Inflammatory macrophage treated with lipopolysaccharide for 1 hour (primary cell): ENCODE measurements at places on chromosomes 2 and 18.

- DNase-seq, result no peak
Observed at GRCh38 chr2:119062652-119063051, 95.9 kb downstream of the C1QL2 start.

GRCh38 chr2:102385522-102385921 is 29.9 kb downstream of the IL18R1 start:
- no peak for DNase-seq

GRCh38 chr2:71749671-71750101 is 296.3 kb downstream of the DYSF start:
- DNase-seq, result no peak

- DNase-seq, result peak; percentile 51
Observed at GRCh38 chr2:27212626-27213471, 781 bp upstream of the SLC5A6 start.

GRCh38 chr18:38367473-38367872 is 801.9 kb upstream of the CELF4 start:
- no peak for DNase-seq

DNA sequence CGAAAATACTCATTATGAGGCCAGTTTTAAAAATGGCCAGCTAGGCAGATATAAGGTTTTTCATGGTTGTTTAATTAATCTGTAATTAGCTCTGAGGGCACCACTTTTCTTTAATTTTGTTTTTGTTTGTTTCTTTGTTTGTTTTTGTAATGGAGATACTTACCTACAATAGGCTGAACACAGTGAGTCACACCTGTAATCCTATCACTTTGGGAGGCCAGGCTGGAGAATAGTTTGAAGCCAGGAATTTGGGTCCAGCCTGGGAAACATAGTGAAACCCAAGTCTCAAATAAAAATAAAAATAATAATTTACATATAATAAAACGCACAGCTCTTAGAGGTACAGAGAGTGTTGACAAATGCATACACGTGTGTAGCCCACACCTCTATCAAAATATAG is 56.8 kb upstream of the MSH2 start:
- DNase-seq, result no peak

DNA sequence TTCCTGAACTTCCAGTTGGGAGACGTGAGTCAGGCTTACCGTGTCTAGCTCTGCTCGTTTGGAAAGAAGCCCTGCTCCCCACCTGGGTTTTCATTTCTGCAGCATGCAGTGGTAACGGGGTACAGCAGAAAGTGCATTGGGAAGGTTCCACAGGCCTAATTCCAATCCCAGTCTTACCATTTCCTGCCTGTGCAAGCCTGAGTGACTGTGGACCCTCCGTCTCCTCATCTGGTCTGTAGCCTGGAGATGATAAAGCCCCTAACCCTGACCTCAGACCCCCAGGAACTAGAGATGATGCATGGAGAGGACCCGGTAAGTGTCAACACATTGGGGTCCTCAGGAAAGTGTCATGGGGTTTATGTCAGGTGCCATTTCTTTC is 5.8 kb upstream of the PSD4 start:
- no peak for DNase-seq

GRCh38 chr18:58512648-58513588 is 116.0 kb downstream of the ALPK2 start:
- no peak for DNase-seq

GRCh38 chr2:99827296-99827999 is 314.9 kb downstream of the AFF3 start:
- DNase-seq, result peak; percentile 51

- DNase-seq, result no peak
Observed at GRCh38 chr2:23145460-23145859, 239.5 kb upstream of the KLHL29 start.

GRCh38 chr2:190340369-190340768 is 3.0 kb upstream of the INPP1 start:
- DNase-seq, result no peak

GRCh38 chr2:39140322-39140847 is 19.5 kb upstream of the SOS1 start:
- peak; percentile 62 for DNase-seq

GRCh38 chr2:62441421-62441820 is 64.6 kb downstream of the TMEM17 start:
- no peak for DNase-seq

DNA sequence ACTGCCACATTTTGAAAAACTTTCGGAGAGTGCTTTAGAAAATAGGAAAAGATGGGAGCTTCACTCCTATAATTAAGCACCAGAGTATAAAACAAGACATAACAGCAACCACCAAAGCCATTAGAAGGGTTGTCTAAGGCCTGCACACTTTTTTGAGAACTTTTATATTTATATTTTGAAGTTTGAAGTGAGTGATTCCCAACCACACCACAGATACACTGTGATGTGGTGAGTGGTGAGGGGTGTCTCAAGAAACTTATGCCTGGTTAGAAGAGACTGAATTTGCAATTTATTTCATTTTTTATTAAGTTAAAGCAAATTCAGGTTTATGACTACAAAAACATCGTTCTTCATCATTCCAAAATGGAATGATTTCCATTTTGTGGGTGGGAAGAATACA is 161.9 kb downstream of the DNAH6 start:
- no peak for DNase-seq

GRCh38 chr18:40866013-40866645 is 1088.9 kb upstream of the PIK3C3 start:
- no peak for DNase-seq

DNA sequence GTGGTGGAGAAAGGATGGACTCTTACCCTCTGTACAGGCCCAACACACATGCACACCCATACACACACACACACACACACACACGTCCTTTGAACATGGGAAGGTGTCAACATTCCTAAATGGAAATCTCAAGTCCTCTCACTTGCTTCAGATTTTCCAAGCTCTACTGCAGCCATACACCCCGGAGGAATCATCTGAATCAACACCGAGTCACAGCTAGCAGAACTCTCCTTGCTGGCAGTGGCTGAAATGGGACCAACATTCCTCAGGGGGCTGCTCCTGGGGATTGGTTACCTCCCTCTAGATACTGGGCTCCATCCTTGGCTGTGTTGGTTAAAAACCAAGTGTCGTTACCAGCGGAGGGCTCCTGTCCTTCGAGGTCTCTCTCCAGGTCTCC is 112.7 kb downstream of the BCL11A start:
- DNase-seq, result no peak

DNA sequence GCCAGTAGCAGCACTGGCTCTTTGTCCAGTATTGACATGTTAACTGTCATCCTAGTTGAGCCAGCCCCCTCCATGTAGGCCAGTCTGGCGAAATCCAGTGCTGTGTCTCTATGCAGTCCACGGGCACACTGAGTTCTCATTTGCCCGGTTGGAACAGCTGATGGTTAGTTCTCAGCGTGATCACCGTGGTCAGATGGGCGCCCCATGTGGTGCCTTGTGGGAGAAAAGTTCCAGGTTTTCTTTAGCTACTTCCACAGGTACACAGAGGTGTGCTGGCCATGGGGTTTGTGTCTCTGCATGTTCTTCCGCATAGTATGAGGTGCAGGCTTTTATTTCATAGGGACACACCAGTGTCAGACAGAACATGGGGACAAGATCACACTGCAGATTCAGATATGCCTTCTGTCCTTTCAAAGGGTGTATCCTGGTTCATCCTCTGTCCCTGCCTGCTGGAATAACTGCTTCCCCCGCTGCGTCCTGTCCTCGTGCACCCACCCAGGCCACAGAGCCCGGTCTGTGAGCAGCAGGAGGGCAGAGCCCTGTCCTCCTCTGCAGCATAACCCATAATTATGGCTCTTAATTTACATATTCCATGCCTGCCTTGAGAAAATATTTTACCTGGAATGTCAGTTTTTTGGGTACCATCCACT is 334.1 kb downstream of the GBX2 start:
- no peak for DNase-seq

DNA sequence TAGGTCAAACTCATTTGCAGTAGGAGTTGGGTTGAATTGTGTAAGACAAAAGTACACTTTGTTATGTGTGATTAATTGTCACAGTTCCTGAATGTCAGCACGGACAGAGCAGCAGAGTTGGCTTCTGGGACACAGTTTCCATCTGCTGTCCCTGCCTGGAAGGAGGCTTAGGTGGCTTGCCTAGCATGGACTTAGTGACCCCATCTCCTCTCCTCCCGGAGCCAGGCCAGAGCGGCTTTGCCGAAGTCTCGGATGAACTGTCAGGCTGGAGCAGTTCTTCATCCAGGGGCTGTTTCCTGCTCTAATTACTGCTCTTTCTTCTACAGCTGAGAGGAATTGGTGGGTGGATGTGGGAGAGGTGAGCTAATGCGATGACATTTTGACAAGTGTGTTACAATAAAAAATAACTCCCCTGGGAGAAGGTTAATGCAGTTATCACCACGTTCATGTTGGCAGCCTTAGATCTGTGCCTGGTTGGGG is 102.0 kb downstream of the SH3RF3 start:
- peak; percentile 60 for DNase-seq

DNA sequence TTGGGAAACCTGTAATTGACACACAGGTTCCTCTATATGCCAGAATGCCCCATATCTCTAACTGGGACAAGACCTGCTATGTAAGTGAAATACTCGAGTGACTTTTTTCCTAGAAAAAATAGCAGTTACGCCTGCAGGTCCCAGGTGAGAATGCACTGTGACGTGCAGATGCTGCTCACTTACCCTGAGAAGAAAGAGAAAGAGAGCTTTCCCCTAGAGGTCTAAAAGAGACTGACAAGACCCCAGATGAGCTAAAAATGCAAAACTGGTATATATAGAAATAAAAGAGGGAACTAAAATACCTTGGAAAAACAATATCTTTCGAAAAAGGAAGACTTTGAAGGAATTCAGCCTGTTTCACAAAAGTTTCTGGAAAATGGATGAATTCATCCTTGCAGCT is 383.0 kb upstream of the DCC start:
- no peak for DNase-seq

GRCh38 chr2:147632198-147632597 is 212.6 kb upstream of the ACVR2A start:
- peak; percentile 83 for DNase-seq

- DNase-seq, result no peak
Observed at GRCh38 chr2:15733867-15734673, 142.4 kb downstream of the DDX1 start.

- peak; percentile 74 for DNase-seq
Observed at GRCh38 chr2:101770726-101771125, 73.2 kb downstream of the MAP4K4 start.

DNA sequence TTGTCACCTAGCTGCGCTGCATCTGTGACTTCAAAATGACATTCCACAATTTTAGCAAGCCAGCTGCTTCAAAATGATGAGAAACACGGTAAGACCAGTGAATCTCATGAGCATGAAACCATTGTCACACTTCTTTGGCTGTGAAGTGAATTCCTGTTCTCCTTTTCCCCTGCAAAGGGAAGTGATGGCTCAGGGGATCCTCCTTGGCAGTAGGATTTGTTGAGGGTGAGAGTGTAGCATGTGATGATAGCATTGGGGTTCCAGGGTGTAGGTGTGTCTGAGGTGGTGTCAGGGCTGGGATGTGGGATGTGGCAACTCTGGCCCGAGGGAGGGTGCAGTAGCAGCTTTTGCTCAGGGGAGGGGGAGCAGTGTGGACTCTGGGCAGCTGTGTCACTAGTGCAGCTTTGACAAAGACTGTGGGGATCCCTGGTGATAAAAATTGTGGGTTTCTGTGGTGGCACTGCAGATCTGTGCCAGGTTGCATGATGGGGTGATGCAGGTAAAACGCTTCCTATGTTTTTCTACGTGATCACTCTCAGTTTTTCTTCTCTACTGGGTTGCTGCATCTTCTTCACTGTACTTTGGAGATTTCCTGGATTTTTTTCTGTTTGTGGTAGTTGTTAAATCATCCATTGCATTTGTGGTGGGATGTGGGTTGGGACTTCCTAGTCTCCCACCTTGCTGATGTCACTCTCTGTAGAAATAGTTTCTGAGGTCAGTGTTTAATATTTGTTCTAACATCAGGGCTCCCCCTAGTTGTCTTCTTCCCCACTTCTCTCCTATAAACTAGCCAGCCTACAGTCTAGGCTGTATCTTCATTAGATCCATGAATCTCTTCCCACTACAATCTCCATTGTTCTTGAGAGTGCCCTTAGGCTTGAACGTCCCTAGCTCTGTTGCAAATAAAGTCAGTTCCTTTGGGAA is 107.0 kb downstream of the ACTR3 start:
- peak; percentile 81 for DNase-seq
